ENCODE measurements at places on chromosomes 1 and 21. TPM values are rescaled to one million over a fixed set of nuclear protein-coding genes. Genes with fewer than 3 reads are reported as not detected.
A peak's percentile ranks its signal among the peaks of the same experiment; 100 is the strongest.

- DNase-seq, result no peak
These were observed 102.6 kb downstream of the APP start for GRCh38 chr21:26067836-26068594.

- DNase-seq, result no peak
These were observed 244.8 kb upstream of the PROX1 start for GRCh38 chr1:213742992-213743391.

DNA sequence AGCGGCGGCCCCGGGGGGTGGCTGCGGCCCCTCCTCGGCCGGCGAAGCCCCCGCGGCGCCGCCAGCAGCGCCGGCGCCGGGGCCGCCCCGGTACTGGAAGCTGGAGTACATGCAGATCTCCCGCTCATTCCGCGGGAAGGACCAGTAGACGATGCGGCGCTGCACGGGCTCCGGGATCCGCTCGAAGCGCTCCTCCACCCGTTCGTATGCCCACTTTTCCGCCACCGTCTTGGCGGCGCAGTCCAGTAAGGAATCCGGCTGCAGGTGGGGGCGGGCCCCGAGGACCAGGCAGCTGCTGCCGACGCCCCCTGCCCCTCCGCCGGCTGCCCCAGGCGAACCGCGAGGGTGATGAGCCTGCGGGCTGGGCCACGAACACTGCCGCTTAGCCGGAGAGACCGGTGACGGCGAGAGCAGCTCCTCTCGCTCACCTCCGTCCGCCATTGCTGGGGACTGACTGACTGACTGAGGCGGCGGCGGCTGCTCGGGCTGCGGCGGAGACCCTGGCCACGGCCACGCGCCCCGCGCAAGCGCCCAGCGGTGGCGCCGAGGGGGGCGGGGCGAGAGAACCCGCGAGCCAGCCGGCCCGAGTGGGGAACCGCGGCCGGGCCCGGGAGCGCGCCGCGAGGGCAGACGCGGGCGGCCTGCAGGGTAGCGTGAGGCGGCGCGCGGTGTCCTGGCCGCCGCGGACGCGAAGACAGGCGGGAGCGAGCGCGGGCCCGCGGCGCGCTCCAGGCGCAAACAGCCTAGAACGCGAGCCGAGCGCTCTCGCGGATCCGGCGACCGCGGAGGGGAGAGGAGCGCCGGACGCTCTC lies at the start of gene ZSWIM5:
Gene ZSWIM5, minus strand, starts transcription at position 696 of the 812 bp plus-strand sequence. Its CDS starts 255 bp downstream, at position 441.
- peak; percentile 36 for DNase-seq

CHIA gene
- total RNA-seq, result not detected

GRCh38 chr1:182716740-182717720 lies 32.6 kb upstream of the RGS8 start:
- peak; percentile 15 for DNase-seq

DNA sequence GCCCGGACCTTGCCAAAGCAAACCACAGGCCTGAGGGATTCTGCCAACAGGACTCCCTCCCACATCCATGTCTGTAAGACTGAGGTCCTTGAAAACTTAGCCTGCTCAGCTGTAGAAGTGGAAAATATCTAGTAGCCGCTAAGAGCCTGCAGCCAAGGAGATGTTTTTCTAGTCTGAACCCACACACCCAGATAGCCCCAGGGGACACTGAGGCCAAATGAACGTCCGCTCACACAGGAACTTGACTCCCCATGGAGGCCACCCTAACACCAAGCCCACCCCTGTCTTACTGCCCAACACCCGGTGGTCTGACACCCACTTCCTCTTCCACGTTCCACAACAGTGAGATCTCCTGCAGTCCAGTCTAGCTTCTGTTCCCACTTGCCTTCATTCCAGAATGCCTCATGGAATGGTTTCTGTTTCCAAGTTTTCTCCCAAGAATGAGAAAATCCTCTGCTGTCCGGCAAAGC lies 174.8 kb downstream of the PLPP3 start:
- DNase-seq, result no peak

DNA sequence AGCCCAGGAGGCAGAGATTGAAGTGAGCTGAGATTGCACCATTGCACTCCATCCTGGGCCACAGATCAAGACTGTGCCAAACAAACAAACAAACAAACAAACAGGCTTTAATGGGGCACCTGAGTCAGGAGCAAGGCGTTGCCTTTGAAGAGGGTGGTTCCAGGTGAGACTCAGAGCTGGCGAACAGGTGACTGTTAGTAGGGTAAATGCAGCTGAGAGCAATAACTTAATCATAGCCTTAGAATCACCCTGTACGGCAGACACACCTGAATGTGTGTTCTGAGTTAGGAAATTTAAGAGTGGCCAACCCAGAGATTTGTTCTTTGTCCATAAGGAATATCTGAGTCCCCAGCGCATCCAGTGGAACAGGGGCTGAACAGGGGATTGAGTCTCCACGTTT lies 440.4 kb downstream of the RPS6KC1 start:
- no peak for DNase-seq

GRCh38 chr1:112687785-112688496 lies 13.5 kb downstream of the MOV10 start:
- no peak for DNase-seq

ATPAF1 gene
- total RNA-seq, result 33.5 TPM

GRCh38 chr1:34868230-34869049 lies 8.9 kb upstream of the SMIM12 start:
- DNase-seq, result no peak

ABCD3 gene
- 40.6 TPM for total RNA-seq

All from bronchial epithelial cell (primary cell).